Thoracic aorta (tissue), 2 donors: ENCODE measurements at places on chromosomes 7 and 10.
A peak's percentile ranks its signal among the peaks of the same experiment; 100 is the strongest.

DNA sequence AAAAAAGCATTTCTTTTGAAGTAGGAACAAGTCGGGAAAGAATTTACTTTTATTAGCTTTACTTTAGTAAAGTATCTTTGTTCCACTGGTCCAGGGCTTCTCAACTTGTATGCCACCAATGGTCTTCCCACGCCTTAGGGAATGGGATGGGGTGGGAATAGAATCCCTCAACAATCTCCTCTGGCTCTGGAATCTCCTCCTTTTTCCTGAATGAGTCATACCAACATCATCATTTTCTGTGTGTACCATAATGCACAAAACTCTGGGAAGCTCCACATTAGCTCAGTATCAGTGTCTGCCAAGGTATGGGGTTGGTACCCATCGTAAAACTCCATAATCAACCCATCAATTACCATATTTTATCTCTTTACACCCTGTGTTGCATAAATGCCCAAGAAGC is 159.4 kb upstream of the BMPER start:
- H3K36me3 ChIP-seq = no peaks in the 10 kb centered on the region
- DNase-seq = no peak
- H3K4me1 ChIP-seq = no peaks in the 10 kb centered on the region
- H3K27me3 ChIP-seq = no peaks in the 10 kb centered on the region
- H3K27ac ChIP-seq = no peak overlapping the region

GRCh38 chr10:14261336-14261735 is 69.4 kb downstream of the FRMD4A start:
- no peaks in the 10 kb centered on the region for H3K36me3 ChIP-seq
- no peaks in the 10 kb centered on the region for H3K27me3 ChIP-seq
- DNase-seq = no peak
- H3K4me1 ChIP-seq = no peaks in the 10 kb centered on the region

DNA sequence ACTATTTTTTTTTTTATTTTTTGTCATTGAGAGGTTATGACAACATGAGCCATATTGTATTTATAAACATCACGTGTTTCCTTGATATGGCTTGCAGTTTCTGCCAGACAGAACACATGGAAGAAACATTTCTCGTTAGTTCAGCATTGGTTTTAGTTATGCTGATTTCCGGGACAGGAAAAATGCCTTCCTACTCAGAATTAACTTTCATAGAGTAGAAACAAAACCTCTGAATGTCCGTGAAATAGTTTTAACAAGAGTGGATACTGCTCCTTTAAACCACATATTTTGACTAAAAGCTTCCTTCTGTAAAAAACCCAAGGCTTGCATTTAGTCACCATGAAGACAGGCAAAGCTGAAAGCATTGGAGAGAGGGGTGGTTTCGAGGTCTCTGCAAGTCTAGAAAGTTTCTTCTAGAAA is 240.4 kb downstream of the KIAA1217 start:
- peaks cover 13% of the 10 kb centered on the region for H3K4me1 ChIP-seq
- peak overlapping the region; percentile 59 for H3K4me3 ChIP-seq
- peak overlapping the region; percentile 59 for H3K27ac ChIP-seq
- no peak for DNase-seq
- H3K36me3 ChIP-seq = no peaks in the 10 kb centered on the region

GRCh38 chr7:129095258-129095657 is 40.3 kb upstream of the TNPO3 start:
- H3K36me3 ChIP-seq = no peaks in the 10 kb centered on the region
- H3K4me3 ChIP-seq = no peak overlapping the region
- no peaks in the 10 kb centered on the region for H3K27me3 ChIP-seq
- H3K27ac ChIP-seq = no peak overlapping the region
- DNase-seq = no peak

GRCh38 chr7:45256775-45257174 is 99.2 kb downstream of the RAMP3 start:
- H3K27me3 ChIP-seq = no peaks in the 10 kb centered on the region
- DNase-seq = no peak
- no peak overlapping the region for H3K27ac ChIP-seq
- H3K4me1 ChIP-seq = no peaks in the 10 kb centered on the region
